Fibroblast of villous mesenchyme (primary cell): ENCODE measurements at places on chromosomes 3 and 15. TPM values are rescaled to one million over a fixed set of nuclear protein-coding genes. Genes with fewer than 3 reads are reported as not detected.

ACTRT3 gene
- 2.9 and 5.2 TPM in 2 replicates for total RNA-seq

GAP43 gene
- not detected in 2 replicates for total RNA-seq

CLDN18 gene
- total RNA-seq: not detected in 2 replicates

CPN2 gene
- not detected in 2 replicates for total RNA-seq

MUC13 gene
- total RNA-seq: 0.32 TPM in 1 of 2 replicates, not detected in the other

FANCI gene
- 19.3 and 41.0 TPM in 2 replicates for total RNA-seq

MAGEL2 gene
- not detected in 2 replicates for total RNA-seq

C3orf70 gene
- 2.2 and 4.2 TPM in 2 replicates for total RNA-seq
